ENCODE measurements at places on chromosomes 7 and 10.

DNA sequence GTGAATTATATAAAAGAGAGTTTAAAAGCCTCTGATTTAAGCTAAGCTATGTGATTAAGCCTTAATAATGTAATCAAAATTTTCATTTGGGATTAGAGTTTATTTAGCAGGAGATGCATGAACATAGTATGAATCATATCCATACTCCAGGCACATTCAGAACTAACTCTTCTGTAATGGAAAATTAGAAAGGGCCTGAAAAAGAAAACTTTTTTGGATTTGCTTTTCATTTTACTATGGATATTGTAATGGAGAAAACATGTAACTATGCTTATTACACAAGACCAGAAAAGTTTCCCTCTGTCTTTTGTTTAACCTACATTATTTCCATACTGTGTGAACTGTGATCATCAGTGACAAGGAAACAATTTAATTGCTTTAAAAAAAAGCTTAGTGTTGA lies 22.0 kb downstream of the TES start:
- DNase-seq = no peak

GRCh38 chr7:90613088-90613498 lies 17.0 kb downstream of the CDK14 start:
- peak; percentile 12 for DNase-seq

DNA sequence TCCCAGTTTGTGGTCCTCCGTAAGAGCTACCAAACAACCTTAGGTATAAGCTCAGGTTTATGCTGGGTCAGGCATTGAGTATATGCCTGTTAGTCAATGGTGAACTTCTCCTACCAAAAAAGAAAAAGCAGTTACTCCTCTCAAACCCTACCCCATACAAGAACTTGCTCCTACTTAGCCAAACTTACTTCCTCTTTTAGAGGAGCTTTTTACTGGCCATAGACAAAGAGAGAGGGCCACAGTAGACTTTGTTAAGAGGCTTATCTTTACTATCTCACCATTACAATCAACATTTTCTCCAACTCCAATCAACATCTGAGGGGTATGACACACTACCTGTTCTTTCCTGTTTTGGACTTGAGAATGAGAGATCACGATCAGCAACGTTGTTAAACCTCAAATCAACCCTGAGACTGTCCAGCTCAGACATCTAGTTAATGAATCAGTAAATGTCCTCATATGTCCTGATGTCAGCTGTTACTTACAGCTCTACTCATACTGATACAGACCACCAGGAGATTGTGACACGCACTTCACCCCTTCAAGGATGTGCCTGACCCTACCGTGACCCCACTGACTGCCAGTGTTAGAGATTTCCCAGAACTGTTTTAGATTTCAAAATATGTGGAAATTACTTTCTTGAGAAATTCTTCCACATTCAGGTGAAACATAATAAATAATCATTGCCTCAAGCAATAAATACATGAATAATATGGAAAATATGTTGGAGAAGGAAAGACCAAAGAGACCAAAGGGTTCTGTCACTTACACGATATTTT lies 18.4 kb upstream of the CCDC71L start:
- DNase-seq = peak; percentile 67

- DNase-seq = no peak
Measured at GRCh38 chr10:132975831-132976682, 33.7 kb upstream of the CFAP46 start.

- peak; percentile 35 for DNase-seq
Measured at GRCh38 chr10:48444266-48444665, 137.8 kb downstream of the MAPK8 start.

DNA sequence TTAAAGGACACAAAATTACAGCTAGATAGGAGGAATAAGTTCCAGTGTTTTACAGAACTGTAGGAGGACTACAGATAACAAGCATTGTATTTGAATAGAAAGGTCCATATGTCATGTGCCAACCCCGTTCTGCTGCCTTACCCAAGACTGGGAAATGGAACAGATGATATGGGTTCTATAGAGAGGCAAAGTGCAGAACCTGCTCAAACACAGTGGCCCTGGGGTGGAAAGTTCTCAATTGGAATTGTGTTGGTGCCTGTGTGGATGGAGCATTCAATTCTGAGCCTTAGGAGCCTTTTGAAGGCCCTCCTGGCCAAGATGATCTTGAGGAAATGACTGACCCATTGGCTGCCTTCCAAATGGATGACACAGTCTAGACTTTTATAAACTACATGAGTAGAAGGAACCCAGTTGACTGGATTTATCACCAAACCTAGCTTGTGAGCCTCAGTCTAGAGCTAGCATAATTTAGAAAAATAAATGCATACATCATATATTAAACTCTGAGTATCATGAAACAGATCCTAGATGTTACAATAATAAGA lies 4.1 kb upstream of the PRSS1 start:
- peak; percentile 28 for DNase-seq

DNA sequence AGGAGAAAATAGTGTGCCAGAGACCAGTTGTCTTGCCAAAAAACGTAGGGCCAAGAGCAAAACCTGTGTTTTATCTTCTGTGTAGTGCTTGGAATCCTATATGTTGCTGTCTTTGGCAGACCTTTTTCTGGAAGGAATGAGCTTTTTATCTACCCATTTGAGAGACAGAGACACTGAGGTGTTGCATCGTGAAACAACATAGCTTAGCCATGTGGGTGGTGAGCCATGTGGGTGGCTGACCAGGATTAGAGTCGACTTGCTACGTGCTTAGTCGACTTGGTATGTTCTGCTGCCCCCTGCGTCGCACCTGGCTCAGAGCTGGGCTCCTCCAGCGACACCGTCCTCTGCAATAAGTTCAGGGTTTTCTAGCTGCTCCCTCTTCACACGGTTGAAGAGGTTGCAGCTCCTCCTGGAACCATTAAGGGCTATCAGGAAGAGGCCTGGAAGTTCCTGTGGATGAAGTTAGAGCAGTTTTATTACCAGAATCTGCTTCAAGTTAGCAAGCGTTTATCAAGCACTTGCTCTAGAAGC lies 175.8 kb downstream of the SH2D4B start:
- DNase-seq = no peak

- peak; percentile 83 for DNase-seq
Measured at GRCh38 chr10:98309366-98310355, 41.7 kb upstream of the LOXL4 start.

GRCh38 chr7:132218876-132219275 lies 357.4 kb downstream of the PLXNA4 start:
- no peak for DNase-seq

- peak; percentile 94 for DNase-seq
Measured at GRCh38 chr10:77179015-77179695, 458.5 kb downstream of the KCNMA1 start.

- DNase-seq = peak; percentile 18
Measured at GRCh38 chr7:54812756-54813322, 53.8 kb upstream of the SEC61G start.

DNA sequence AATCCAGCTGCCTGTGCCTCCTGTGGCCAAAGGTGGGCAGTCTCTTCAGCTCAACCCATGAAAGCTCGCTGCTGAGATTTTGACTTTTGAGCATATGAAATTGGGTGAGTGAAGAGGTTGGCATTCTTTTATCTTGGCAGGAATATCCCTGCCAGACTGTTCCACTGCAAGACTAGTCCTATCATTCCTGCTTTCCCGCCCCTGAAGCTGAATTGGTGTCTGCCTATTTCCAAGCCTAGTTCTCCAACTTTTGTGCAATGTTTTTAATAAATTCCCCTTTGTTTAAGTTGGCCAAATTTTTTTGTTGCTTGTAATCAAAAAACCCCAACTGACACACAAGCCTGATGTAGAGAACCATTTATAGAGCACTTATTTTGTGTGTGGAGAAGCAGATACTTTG lies 34.8 kb upstream of the BICC1 start:
- no peak for DNase-seq

DNA sequence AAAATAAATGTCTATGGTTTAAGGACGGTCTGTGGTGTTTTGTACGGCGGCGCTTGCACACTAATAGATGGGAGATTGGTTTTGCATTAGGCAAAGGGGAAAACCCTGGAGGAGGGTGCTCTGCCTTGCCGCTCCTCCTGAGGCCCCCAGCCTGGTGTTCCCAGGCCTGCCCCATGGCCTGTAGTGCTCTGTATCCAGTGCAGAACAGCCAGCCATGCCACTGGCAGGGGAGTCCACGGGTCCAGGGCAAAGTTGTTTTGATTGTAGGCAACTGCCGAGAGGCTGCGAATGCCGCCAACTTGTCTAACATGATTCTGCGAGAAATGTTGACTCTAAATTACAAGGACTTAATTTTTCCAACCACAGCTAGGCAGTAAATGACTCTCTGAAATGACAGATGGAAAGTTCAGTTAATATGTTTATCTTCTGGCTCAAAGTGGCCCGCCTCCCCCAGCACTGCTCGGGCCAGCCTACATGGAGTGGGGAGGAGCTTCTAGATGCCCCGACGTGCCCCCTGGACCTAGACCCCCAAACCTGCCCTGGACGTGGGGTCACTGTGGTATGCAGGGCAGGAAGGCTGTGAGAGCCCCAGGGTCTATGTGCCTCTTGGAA lies 104.6 kb upstream of the GDF10 start:
- no peak for DNase-seq

DNA sequence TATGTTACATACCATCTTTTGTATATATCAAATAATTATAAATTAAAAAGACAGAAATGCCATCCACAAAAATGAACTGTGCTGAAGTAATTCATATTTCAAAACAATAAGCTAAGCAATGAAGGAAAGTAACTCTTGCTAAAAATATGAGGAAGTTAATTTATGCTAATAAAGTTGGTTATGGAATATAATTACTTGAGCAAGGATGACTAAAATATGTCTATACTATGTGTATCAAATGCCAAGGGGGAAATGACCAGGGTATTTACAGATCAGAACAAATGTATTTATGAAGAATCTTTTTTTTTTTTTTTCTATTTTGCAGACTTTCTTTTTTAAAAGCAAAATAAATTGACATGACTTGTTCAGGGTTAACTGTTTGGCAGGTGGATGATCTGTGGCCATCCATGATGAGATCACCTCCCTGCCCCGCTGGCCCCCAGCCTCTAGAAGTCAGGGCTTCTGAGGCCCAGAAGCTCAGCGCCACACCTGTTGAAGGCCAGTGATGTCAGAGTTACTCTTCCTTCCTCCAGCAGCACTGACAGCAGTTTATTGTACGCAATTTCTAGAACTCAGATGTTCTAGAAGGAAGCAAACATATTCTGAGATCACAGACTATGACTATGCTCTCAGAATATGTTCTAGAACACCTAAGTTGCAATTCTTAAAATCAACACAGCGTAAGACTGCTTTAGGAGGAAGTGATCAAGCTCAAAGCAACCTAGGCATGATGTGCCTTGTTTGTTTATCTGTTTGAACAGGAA lies 196.1 kb upstream of the KLF14 start:
- peak; percentile 86 for DNase-seq

GRCh38 chr7:81688622-81689411 lies 81.0 kb downstream of the HGF start:
- DNase-seq = no peak

DNA sequence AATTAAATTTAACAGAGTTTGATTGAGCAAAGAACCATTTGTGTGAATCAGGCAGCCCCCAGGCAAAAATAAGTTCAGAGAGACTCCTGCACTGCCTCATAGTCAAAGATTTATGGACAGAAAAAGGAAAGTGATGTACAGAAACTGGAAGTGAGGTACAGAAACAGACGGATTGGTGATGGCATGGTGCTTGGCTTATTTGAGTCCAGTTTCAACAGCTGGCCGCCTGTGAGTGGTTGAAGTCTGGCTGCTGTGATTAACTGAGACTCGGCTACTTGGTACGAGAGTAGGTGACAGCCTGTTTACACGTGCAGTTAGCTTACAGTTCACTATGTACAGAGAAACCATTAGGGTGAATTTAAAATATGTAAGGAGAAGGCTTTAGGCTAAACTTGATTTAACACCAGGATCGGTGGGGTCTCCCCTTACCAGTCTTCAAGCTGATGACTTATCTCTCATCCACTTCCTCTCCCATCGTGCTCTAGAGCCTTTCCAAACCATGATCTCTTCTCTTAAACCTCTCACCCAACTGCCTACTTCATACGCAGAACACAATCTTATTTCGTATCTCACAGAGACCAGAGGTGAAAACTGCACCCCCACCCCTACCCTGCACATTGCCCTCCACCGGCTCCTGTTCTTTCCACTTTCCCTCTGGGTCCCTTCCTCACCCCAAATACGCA lies 5.0 kb upstream of the MSMB start:
- peak; percentile 74 for DNase-seq

DNA sequence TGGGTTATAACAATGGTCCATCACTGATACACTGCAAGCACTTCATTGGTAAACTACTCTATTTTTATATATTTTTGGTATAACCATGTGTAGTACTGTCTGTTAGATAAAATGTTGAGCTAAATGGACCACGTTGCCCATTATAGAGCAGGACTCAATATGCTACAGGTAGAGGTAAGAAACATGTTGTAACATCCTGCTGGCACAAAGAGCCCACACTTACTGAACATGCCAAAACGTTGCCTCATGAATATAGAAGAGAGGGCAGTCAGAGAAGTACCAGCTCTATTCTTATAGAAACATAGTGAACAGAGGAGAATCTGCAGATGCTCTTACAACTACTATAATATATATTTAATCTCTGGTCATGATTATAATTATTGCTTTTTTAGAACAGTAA lies 18.4 kb upstream of the MET start:
- DNase-seq = no peak

DNA sequence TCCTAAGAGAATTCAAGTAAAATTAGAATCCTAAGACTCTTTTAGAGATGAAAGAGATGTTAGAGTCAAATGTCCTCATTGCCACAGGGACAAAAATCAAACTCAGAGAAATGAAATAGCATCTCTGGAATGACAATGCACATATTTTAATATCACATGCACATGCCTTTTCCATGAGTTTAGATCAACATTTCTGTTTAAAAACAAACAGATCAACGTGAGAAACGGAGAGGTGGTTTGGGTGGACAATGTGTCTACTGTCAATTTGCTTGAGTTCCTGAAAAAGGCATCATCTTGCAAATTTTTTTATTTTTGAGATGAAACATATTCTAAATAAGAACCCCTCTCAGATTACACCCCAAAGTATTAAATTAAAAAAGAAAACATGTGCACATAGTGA lies 130.0 kb downstream of the CHRM2 start:
- peak; percentile 89 for DNase-seq

DNA sequence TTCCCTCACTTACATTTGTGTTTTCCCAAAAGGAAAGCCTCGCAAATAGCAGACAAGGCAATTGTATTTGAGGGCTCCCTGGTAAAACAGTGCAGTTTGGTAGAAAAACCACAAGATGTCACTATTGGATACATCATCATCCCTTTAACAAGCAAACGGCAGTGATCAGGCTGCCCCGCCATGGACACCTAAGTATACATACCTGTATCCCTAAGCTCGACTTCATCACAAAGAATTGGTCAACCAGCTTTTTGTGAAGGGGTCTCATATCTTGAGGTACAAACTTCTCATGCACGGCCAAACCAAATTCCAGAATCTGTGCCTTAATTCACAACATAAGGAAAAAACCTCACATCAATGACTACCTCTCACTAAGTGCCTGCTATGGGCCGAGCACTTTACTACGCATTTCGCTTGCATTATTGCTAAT lies 179.5 kb upstream of the IMMP2L start:
- DNase-seq = peak; percentile 67

GRCh38 chr7:1907751-1908365 lies 237.8 kb downstream of the ELFN1 start:
- DNase-seq = no peak

All from LHCN-M2 (cell line).